D341Med (cell line): ENCODE measurements at places on chromosomes 6 and 20.

DNA sequence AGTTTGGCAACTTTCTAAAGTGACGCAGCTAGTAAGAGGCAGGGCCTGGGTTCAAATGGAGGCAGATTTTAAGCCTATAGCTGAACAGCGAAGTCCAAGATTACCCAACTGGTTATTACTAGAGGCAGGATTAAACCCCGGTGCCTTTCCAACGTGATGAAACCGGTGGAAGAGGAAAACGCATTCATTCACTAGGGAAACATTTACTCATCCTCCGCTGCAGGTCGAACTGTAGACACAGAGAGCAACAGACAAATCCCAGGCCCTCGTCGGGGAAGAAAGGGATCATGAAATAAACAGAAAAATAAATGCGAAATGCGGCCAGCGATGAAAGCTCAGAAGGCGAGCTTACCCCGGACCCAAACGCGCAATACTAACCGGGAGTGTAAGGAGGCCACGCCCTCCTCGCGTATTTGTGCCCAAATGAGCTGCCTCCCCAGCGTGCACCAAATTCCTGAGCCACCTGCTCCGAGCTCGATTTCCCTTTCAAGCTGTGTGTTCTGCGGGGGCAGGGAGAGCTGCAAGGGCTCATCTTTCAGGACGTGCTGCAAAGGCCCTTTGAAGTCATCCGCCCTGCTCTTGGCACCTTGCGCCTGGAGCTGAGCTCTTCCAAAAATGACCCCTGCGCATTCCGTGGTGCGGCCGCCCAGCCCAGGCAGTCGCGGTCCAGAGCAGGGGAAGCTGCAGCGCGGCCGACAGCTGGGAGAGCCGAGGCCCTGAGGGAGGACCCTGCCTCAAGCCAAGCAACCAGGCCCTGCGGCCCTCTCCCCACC is 46.9 kb downstream of the PDYN start:
- DNase-seq: no peak

- DNase-seq: no peak
These were observed 282.1 kb upstream of the TCF21 start for GRCh38 chr6:133606852-133607251.

DNA sequence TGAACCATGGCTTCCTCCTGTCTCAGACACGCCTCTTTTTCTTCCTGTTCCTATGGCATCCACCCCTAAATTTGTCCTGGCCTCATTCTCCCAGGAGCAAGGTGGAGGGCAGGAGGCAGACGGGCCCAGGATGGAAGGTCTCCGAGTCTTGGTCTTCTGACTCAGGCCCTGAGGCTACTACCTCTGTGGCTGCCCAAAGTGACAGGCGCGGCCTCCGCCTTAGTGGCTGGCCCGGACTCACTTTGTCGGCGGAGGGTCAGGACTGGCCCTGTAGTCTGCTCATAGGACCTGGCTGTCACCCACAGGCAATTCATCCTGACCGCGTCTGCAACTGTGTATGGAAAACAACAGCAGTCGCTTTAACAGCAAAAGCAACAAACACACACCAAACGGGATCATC is 263.1 kb upstream of the SUPT3H start:
- no peak for DNase-seq

DNA sequence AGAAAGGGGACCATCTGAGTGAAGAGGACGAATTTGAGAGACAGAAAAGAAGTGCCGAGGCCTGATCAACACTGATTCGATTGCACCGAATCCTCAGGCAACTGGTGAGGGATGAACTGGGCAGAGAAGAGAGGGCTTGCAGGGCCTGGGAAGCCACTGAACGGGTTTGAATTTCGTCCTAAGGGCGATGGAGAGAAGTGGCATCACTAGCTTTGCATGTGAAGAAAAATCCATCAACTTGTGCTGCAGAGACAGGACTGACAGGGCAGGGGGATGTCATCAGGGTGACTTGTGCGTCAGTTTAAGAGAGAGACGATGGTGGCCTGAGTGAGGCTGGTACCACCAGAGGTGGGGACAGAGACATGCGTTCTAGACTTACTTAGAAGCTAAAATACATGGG is 73.7 kb upstream of the SLC22A23 start:
- DNase-seq: no peak

- DNase-seq: no peak
These were observed 131.3 kb downstream of the GJA10 start for GRCh38 chr6:90025523-90026061.

DNA sequence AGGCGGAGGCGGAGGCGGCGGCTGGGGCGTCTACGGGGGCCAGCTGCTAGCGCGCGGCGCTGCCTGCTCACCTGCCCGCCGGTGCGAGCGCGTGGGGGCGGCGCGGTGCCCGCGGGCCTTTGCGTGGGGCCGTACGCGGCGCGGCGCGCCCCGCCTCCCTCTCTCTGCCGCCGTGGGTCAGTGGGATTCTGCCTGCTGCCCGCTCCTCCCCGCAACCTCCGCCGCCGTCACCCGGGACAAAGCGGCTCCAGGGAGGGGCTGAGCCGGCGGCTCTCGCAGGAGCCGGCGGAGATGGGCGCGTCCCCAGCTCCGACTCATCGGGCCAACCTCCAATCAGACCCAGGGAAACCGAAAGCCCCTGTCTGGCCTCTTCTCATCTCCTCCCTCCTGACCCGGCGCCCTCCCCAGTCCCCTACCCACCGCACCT is at the start of gene RCAN2:
Gene RCAN2 (minus strand): TSS at position 249 of the 427 bp plus-strand sequence.
- DNase-seq: peak; percentile 84

DNA sequence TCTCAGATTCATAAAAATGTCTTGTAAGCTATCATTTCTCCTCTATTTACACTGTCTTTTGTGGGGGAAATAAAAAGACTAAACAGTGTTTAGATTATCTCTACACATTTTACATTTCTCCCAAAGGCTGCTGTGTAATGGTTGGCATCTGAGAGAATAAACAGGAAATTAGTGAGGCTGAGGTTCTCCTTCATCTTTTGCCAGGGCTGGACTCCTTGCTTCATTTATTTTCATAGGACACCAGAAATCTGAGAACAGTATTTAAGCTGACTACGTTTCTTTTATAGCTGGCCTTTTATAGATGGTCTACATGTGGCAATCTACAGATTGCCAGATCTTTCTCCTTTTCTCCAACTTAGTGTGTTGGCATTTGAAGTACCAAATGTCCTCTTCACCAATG is 41.5 kb downstream of the PLCB4 start:
- DNase-seq: no peak

- no peak for DNase-seq
These were observed 114.1 kb upstream of the RREB1 start for GRCh38 chr6:6993503-6994237.

DNA sequence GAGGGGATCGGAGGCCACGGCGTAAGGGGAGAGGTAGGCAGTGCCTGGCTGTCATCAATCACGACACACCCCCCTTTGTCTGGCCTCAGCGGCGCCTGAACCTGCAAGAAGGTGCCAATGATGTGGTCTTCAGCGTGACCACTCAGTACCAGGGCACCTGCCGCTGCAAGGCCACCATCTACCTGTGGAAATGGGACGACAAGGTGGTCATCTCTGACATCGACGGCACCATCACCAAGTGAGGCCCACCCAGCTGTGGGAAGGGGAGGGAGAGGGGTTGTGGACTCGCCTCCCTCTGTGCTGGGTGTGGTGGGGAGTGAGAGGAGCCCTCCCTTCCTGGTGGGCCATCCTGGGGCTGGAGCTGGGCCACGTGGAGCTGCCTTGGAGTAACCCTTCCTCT is 9.7 kb downstream of the EMILIN3 start:
- no peak for DNase-seq

- no peak for DNase-seq
These were observed 74.4 kb downstream of the MKKS start for GRCh38 chr20:10359621-10360040.

- no peak for DNase-seq
These were observed 183.2 kb downstream of the SIM1 start for GRCh38 chr6:100281471-100281901.
